Stimulated activated naive CD4-positive, alpha-beta T cell treated with Interleukin-2 at 50 U/mL for 16 hours (primary cell): ENCODE measurements at places on chromosomes 11 and 22.
A peak's percentile ranks its signal among the peaks of the same experiment; 100 is the strongest.

GRCh38 chr11:1515082-1516060, 28.8 kb upstream of the MOB2 start:
- DNase-seq: peak; percentile 51

DNA sequence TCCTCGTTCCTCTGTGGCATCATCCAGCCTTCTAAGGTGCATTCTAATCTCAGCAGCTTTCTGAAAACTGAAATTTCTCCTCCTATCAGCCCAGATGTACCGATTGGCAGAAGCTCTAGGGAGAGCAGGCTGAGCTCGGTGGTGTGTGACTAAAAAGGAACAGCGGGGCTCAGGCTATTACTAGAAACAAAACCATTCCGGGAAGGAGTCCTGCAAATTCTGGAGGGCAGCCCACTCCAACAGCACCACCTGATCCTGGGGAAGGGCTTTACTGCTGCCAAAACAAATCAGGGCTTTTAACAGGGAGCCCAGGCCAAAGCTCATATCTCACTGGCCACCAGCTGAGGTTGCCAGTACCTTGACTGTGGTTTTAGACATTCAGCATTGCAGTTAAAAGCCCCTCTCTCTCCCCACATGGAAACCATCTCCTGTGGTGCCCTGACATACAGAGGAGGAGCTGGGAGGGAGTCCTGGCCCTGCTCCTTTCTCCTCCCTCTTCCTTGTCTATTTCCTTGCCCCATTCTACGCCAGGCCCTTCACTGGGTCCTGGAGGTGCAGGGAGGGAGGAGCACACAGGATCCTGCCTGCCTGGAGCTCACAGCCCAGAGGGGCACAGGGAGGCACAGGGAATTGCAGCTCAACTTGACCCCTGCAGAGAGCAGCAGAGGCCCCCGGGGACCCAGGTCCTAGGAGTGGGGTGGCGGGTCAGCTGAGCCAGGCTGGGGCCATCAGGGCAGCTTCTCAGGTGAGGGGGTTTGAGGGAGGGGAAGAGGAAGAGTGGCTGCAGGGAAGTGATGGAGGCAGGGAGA, 889 bp downstream of the PLAAT4 start:
- peak; percentile 8 for DNase-seq

DNA sequence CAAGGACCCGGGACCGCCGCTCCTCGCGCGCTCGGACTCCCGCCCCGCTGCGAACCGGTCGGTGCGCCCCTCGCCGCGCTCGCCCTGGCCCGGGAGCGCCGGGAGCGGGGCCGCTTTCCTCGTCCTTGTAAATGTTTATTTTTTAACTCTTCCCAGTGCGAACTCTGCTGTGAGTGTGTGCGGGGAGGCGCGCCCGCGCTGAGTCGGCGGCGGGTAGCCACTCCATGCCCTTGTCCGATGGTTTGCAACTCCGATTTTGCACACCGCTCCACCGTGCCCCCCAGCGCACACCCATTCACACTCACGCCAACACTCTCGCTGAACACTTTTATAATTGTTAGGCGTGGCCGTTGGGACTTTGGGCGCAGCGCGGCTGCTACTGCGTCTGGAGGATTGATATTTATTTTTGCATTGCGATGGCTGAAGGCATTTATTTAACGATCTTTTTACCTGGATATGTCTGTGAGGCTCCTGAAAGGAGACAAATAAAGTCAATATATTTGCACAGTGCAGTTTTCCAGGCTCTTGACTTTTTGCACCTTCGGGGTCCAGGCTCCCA, 1.0 kb downstream of the C11orf96 start:
- no peak for DNase-seq

- no peak for DNase-seq
Observed at GRCh38 chr22:17897858-17898257, 123.6 kb upstream of the BID start.

GRCh38 chr11:32987851-32988250, 27.8 kb upstream of the DEPDC7 start:
- no peak for DNase-seq

- DNase-seq: no peak
Observed at GRCh38 chr22:30574997-30575671, 669 bp upstream of the GAL3ST1 start.

GRCh38 chr11:66659763-66660162, 17.9 kb downstream of the RBM4B start:
- no peak for DNase-seq

DNA sequence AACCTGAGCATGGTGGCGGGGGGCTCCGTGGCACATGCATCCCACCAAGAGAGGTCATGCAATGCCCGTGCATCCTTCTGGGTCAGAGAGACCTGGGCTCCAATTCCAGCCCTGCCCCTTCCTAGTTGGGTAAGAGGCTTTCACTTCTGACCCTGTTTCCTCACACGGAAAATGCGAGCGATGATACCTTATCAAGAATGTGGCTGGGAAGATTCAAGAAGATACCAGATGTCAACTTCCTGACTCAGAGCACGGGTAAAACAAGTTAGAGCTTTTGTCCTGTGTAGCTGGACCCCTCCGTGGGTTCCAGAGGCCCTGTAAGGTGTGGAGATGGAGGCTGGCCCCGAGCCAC, 8.7 kb upstream of the DGKZ start:
- DNase-seq: no peak

GRCh38 chr22:35830305-35830704, 112.6 kb downstream of the APOL5 start:
- DNase-seq: no peak

GRCh38 chr11:44990665-44991064, 40.0 kb upstream of the TP53I11 start:
- DNase-seq: no peak

GRCh38 chr22:42116848-42117424, 13.7 kb downstream of the CYP2D6 start:
- DNase-seq: no peak

GRCh38 chr22:35752006-35752862, 34.6 kb downstream of the APOL5 start:
- no peak for DNase-seq

DNA sequence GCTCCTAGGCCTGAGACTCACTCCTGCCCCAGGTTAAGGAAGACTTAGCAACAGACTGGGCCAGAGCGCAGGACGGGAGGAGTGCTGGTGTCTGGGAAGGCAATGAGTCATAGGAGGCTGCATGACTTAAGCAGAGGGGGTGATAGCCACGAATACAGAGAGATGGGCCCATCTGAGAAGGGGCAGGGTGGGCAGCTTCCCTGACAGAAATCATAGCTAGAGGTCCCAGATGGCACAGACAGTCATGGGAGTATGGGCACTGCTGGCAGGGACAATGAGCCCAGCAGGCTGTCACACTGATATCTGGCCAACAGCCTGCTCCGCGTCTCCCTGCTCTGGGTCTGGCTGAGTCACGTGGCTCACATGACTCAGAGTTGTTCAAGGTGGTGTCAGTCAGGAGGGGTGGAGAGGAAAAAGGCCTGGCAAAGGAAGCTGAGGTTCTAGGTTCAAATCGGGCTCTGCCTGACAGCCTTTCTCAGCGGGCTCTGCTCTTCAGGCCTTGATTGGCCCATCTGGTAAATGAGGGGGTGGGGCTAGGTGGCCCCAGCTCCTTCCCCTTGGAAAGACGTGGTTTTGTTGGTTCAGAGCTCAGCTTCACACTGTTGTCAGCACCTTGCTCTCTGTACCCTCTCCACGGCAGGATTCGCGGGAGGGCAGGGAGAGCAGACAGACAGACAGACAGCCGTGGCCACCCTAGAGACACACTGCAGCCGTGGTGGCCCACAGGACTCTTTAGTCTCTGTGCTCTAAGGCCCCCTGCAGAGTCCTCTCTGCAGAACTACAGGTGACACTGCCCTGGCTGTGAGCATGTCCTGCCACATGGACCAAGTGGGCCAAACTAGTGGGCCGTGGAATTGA, 47.8 kb downstream of the DBX1 start:
- DNase-seq: no peak

- no peak for DNase-seq
Observed at GRCh38 chr11:73267906-73268540, 4.1 kb upstream of the P2RY6 start.

DNA sequence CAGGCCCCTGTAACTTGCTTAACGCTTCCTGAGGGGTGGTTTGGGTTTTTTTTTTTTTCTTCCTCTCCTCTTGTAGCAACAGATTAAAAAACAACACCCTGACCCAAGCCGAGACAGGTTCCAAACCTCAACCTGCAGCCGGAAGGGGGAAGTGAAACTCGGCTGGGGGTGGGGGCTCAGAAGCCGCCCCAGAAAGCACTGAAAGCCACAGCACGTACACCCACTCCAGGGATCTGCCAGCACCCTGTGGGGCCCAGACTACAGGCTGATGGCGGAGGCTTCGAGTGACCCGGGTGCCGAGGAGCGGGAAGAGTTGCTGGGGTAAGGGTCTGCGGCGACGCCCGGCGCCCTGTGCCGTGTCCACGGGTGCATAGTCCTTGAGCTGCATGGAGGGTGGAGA, at the start of gene LSP1:
Gene LSP1 (plus strand): TSS at position 208 of the 400 bp plus-strand sequence. CDS start 61 bp downstream, at position 269.
- DNase-seq: peak; percentile 89

DNA sequence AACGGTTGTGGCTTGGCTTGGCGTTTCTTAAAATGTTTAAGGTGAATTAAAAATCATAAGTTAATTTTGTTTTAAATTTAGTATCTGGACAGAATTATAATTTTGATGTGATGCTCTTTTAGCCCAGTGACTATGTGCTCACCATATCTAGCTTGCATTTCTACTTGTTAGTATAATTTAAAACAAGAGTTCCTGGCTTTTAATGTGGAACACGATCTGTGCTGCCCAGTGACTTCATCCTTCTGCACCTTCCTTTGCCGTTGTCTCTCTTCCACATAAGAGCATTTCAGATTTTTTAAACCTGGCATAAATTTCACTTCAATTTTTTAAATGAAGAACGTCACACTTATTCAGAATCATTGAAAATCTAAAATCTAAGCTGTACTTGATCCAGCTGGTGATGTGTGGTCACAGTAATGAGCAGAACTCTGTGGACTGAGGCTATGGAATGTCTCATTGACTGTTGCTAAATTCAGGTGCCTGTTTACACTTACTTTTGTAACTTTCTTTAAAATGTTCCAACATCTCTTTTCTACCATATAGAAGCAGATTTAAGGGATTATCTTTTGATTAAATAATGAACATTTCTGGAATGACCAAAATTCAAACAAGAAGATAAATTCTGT, 75.4 kb upstream of the ADSL start:
- no peak for DNase-seq

- DNase-seq: no peak
Observed at GRCh38 chr11:2748814-2749554, 49.2 kb upstream of the KCNQ1OT1 start.

- no peak for DNase-seq
Observed at GRCh38 chr11:45110562-45110961, 35.9 kb upstream of the PRDM11 start.

DNA sequence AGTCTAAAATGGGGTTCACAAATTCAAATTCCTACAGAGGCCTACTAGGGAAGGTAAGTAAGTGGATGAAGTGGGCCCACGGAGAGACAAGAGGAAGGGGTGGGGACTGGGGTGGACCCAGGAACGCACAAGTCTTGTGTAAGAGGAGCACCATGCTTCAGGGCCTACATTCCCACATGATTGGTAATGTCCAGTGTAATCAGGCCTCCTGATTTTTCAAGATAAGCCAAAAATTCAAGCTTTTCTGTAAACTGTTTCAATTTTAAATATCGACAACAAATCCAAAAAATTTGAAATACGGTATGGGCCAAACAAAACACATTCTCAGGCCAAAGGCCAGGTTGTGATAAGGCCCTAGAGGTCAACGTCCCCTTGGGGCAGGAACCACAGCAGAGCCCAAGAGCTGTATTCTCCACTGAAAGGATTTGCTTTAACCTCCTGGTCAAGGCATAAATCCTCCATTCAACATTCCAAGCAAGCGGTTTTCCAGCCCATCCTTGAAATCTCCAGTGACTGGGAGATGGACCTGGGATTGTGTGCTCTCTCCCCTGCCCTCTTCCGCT, 116.4 kb downstream of the TRIM29 start:
- DNase-seq: no peak

DNA sequence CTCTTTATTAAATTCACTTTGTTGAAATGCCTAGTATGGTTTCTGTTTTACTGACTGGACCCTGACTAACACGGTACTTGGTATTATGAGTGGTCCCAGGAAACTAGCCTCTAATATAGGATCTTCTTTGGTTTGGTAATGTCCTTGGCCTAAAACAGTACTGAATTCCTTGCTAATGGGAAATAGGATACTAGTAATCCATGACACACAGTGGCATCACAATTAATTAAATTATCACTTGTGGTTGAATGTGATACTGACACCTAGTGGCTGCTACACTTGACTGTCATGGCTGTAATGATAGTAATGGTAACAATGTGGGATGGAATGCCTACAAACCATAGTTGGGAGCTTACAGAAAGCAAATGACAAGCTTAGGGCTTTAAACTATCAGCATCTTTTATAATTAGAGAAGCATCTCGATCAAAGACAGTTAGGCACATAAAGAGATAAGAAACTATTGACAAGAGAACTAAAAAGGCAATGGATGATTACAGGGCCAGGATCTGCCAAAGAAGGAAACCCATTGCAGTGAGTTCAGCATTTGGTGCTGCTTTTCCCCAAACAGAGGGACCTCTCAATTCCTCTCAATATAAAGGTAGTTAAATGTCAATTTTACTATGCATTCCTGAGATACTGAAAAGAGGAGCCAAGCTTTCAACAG, 8.6 kb downstream of the DNHD1 start:
- no peak for DNase-seq

DNA sequence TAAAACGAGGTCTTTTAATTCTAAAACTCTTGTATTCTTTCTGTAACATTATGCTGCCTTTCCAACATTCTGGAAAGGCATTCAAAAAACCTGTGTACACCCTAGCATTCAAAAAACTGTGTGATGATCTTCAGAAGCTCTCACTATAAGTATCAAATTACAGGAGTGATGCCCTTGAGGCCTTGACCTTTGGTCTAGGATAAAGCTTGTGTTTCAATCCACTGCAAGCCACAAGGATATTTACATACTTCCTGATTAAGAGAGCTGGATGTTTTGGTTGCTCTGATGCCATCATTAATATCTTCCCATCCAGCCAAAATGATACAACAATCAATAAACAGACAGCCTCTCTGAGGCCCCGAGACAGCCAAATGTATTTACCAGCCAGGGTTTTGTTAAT, 11.9 kb downstream of the CLPB start:
- no peak for DNase-seq

DNA sequence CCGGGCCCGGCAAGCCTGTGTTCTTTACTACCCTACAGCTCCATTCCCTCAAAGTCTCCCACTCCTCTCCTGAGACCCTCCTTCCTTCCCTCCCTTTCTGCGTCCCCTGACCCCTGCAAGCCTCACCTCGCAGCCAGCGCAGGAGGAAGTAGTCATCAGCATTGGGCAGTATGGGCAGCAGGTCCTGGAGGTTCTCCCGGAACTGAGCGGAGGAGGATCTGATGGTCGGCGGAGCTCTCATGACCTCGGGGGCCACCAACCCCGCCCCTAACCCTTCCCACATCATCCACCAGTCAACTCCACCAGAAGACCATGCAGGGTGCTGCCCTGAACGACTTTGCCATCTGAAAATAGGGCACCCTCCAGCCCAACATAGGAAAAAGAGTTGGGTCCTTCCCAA, 1.9 kb downstream of the SEC14L4 start:
- no peak for DNase-seq

- no peak for DNase-seq
Observed at GRCh38 chr22:21963790-21964211, 11.2 kb upstream of the PPM1F start.
